ENCODE measurements at places on chromosomes 7 and 10.

- DNase-seq: no peak
Observed at GRCh38 chr7:151455690-151456089, 15.7 kb upstream of the CRYGN start.

DNA sequence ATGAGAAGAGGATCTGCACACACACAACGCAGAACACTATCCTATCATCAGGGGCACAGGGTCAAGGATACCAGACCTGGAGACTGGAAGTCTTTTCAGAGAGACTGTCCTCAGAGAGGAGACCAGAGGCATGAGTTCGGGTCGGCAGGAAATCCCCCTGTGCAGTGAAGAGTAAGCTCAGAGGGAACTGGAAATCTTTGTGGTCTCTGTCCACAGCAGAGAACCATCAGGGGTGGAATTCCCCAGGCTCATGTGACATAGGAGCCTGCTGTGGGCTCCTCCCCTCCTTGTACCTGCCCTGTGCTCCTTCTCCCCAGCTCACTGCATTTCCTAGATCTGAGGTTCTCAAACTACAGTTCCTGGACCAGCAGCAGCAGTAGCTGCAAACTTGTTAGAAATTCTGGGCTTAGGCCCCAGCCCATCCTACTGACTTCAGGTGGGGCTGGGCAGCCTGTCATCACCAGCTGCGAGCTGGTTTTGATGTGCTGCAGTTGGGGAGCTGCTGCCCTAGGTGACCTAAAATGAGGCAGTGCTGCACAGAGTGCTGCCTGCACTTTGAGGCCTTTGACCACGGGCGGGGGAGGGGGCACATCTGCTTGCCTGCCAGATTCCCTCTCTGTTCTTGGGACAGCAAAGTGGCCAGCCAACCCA, 2.4 kb downstream of the ZMIZ2 start:
- DNase-seq: peak; percentile 50

- no peak for DNase-seq
Observed at GRCh38 chr7:118845791-118846190, 621.3 kb downstream of the ANKRD7 start.

- DNase-seq: no peak
Observed at GRCh38 chr10:69411476-69411875, 5.2 kb downstream of the TACR2 start.

DNA sequence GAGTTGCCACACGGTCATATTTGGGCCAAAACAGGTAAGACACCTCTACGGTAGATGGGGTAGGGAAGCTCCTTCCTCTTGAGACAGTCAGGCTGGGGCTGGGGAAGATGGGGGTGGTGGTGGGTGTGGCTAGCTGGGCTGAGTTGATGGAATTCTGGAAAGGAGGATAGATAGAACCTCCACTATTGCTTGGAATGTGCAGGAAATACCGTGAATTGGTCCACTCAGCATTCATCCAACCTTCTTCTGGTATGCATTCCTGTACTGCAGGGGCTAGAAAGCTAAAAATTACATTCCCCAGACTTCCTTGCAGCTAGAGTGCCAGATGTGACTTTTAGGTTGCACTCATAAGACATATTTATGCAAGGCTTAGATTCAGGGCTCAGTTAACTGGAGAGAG, 24.8 kb downstream of the TLX1 start:
- no peak for DNase-seq

GRCh38 chr10:4125776-4126175, 340.8 kb upstream of the KLF6 start:
- no peak for DNase-seq

DNA sequence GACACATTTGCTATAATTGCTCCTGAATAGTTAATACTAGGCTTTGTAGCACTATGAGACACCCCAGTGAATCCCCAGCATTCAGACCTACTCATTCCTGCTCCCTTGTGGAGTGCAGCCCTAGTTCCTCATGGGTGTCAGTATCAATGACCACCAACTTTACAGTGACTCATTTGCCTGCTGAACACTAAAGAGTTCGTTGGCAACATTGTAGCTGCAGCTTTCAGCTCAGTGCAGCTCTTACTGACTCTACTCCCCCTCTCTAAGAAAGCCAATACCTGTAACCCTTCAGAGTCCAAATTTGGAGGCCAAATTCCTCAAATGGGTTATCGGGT, 127.1 kb upstream of the MTPN start:
- no peak for DNase-seq

GRCh38 chr7:3592401-3593134, 291.5 kb downstream of the SDK1 start:
- DNase-seq: no peak
